ENCODE measurements at places on chromosomes 12 and 14.

GRCh38 chr12:24759155-24759554 is 189.7 kb downstream of the BCAT1 start:
- no peaks in the 10 kb centered on the region for H3K36me3 ChIP-seq
- no peak overlapping the region for H3K4me3 ChIP-seq
- no peak for DNase-seq
- no peak overlapping the region for H3K27ac ChIP-seq
- H3K4me1 ChIP-seq = no peaks in the 10 kb centered on the region
- H3K27me3 ChIP-seq = no peaks in the 10 kb centered on the region

DNA sequence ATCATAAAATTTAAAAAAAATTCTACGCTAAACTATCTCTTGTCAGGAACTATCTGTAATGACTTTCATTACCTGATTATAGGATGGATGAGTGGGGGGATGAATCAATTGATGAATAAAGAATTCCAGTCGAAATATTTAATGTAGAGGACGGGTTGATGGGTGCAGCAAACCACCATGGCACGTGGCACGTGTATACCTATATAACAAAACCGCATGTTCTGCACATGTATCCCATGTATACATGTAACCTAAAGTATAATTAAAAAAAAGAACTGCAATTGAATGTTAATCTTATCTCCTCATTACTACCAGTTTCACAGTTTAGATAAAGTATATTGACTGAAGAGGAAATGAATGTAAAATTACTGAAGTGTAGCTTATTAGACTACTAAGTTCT is 23.4 kb downstream of the LRRIQ1 start:
- no peak overlapping the region for H3K4me3 ChIP-seq
- no peak overlapping the region for H3K27ac ChIP-seq
- H3K4me1 ChIP-seq = no peaks in the 10 kb centered on the region
- H3K36me3 ChIP-seq = no peaks in the 10 kb centered on the region
- H3K27me3 ChIP-seq = peaks cover 3% of the 10 kb centered on the region

GRCh38 chr14:66717561-66718140 is 209.7 kb downstream of the GPHN start:
- DNase-seq = no peak
- H3K4me3 ChIP-seq = no peak overlapping the region
- H3K4me1 ChIP-seq = no peaks in the 10 kb centered on the region

DNA sequence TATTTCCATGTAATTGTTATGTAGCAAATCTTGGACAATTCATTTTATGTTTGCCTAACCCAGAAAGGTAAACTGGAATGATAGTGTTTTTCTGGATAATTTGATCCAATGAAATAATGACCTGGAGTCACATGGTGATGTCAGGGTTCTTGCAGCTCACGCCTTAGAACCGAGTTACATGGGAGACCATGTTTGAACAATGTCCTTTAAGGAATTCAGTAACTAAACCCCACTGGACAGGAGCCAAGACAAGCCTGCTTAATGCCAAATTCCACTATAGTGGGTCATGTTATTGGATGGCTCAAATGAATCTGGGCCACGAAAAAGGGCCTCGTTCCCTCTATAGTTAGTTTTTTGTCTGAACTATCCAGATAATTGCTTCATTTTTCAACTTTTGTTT is 255.8 kb upstream of the HMGA2 start:
- H3K4me3 ChIP-seq = no peak overlapping the region
- no peaks in the 10 kb centered on the region for H3K4me1 ChIP-seq
- H3K27me3 ChIP-seq = peaks cover 3% of the 10 kb centered on the region
- H3K36me3 ChIP-seq = no peaks in the 10 kb centered on the region

DNA sequence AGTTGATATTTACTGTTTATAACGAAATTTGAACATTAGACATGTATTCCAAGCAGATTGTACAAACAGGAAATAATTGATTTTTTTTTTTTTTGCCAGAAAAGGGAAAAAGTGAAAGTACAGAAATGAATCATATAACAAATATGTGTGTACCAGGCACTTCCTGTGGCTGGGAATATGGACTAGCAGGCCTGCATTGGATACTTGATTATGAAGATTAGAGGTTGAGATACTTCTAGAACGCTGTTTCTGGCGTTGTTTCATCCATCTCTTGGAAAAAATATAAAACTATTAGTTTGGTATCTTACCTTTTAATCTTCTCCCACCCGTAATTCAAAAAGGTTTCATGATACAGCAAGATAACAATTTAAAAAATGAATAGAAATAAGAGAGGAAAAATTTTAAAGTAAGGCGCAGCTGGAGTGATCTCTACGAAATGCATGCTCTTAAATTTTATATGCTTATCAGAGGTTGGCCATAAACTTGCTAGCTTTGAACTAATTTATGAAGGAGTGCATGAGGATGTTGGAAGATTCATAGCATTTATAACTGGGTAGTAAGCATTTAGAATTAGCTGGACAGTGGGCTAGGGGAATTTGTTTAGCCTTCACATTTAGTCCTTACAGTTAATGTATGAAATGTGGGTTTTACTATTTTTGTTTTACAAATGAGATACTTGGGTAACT is 90.8 kb downstream of the AEBP2 start:
- no peak overlapping the region for H3K27ac ChIP-seq
- DNase-seq = no peak

Measured in suprapubic skin (tissue), 4 donors.